ENCODE measurements at places on chromosomes 2 and 18. TPM values are rescaled to one million over a fixed set of nuclear protein-coding genes. Genes with fewer than 3 reads are reported as not detected.

DNA sequence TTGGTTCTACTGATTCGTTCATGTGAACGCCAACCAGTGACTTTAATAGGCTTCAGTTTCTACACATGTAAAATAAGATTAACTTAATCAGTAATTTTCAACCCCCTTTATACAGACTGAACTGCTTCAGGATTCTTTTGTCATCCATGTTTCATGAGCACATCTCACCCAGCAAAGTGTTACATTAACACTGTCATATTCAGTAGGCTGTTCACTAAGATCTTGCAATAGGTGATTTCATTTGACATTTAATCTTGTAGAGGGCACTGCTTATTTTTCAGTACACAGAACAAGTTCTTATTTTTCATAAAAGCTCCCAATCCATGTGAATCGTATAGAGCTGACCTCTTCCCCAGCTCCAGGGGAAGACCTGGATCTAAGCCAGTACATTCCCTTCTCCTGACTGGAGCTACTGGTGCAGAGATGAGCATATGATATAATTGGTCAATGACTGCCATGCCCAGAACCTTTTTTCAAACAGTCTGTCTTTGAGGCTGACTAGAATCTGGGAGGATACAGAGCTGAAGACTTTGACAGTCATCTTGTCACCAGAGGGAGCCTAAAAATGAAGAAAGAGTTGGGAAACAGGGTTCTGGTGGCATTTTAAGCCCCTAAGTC, 72.2 kb upstream of the CHRNA1 start:
- peaks cover 3% of the 10 kb centered on the region for H3K27me3 ChIP-seq
- H3K4me1 ChIP-seq, result peaks cover 31% of the 10 kb centered on the region
- H3K36me3 ChIP-seq, result peaks cover 14% of the 10 kb centered on the region
- no peak for DNase-seq
- peak overlapping the region; percentile 95 for H3K27ac ChIP-seq

GRCh38 chr2:229342376-229342775, 71.3 kb upstream of the PID1 start:
- H3K27me3 ChIP-seq, result no peaks in the 10 kb centered on the region
- H3K4me1 ChIP-seq, result no peaks in the 10 kb centered on the region
- H3K27ac ChIP-seq, result no peak overlapping the region
- no peaks in the 10 kb centered on the region for H3K36me3 ChIP-seq

GALNT13 gene
- total RNA-seq, result not detected

ACMSD gene
- total RNA-seq, result not detected

DNA sequence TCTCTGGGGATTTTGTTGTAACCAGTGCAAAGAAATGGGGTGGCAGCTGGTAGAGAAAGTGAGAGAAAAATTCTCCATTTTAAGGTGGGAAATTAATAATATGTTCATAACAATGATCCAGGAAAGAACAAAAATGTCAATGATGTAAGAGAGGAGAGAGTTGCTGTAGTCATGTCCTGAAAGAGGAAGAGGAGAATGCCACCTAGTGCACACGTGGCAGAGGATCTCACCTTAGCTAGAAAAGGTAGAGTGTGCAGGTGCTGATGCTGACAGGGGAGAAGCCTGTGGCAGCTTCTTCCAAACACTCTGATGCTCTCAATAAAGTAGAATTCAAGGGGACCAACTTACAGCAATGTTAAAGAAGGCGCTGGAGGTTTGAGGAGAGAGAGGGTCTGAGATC, 282.9 kb upstream of the PKDCC start:
- peaks cover 2% of the 10 kb centered on the region for H3K27me3 ChIP-seq
- no peak overlapping the region for H3K27ac ChIP-seq
- H3K36me3 ChIP-seq, result no peaks in the 10 kb centered on the region
- no peaks in the 10 kb centered on the region for H3K4me1 ChIP-seq

GRCh38 chr2:200600549-200601225, 14.9 kb downstream of the AOX1 start:
- peaks cover 1% of the 10 kb centered on the region for H3K4me1 ChIP-seq
- H3K27ac ChIP-seq, result no peak overlapping the region
- H3K27me3 ChIP-seq, result peaks cover 18% of the 10 kb centered on the region
- H3K4me3 ChIP-seq, result no peak overlapping the region

GRCh38 chr2:158688721-158689120, 106.4 kb upstream of the DAPL1 start:
- no peaks in the 10 kb centered on the region for H3K36me3 ChIP-seq
- H3K27ac ChIP-seq, result no peak overlapping the region
- H3K4me1 ChIP-seq, result no peaks in the 10 kb centered on the region
- H3K4me3 ChIP-seq, result no peak overlapping the region
- H3K27me3 ChIP-seq, result peaks cover 2% of the 10 kb centered on the region
- no peak for DNase-seq

DNA sequence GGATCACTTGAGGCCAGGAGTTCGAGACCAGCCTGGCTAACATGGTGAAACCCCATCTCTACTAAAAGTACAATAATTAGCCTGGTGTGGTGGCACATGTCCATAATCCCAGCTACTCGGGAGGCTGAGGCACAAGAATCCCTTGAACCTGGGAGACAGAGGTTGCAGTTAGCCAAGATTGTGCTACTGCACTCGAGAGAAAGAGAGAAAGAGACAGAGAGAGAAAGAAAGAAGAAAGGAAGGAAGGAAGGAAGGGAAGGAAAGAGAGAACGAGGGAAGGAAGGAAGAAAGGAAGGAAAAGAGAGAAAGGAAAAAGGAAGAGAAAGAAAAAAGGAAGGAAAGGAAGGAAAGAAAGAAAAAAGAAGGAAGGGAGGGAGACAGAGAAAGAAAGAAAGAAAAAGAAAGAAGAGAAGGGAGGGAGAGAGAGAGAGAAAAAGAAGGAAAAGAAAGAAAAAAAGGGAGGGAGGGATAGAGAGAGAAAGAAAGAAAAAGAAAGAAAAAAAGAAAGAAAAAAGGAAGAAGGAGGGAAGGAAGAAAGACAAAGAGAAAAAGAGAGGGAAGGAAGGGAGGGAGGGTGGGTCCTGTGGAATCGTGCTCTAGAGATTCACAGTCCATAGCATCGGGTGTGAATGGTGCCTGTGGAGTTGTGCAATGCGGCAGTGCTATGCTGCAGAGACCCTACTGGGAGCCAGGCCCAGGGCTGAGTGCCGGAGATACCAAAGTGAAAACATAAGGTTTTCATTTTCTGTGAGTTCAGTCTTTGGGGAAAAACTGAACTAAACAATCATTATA, 4.6 kb upstream of the SDC1 start:
- no peaks in the 10 kb centered on the region for H3K36me3 ChIP-seq
- no peak overlapping the region for H3K4me3 ChIP-seq
- peaks cover 41% of the 10 kb centered on the region for H3K27me3 ChIP-seq
- no peak overlapping the region for H3K27ac ChIP-seq
- peaks cover 4% of the 10 kb centered on the region for H3K4me1 ChIP-seq

UPP2 gene
- not detected for total RNA-seq

GRCh38 chr18:26863122-26863879, 2.2 kb downstream of the AQP4 start:
- H3K27ac ChIP-seq, result no peak overlapping the region
- DNase-seq, result no peak
- H3K4me1 ChIP-seq, result peaks cover 2% of the 10 kb centered on the region
- no peak overlapping the region for H3K4me3 ChIP-seq
- no peaks in the 10 kb centered on the region for H3K36me3 ChIP-seq
- H3K27me3 ChIP-seq, result peaks cover 23% of the 10 kb centered on the region

GRCh38 chr2:65638443-65638842, 206.0 kb upstream of the SPRED2 start:
- no peak for DNase-seq
- no peak overlapping the region for H3K27ac ChIP-seq
- H3K27me3 ChIP-seq, result peaks cover 8% of the 10 kb centered on the region
- no peak overlapping the region for H3K4me3 ChIP-seq

- H3K4me1 ChIP-seq, result peaks cover 27% of the 10 kb centered on the region
- H3K4me3 ChIP-seq, result no peak overlapping the region
- DNase-seq, result no peak
- H3K27me3 ChIP-seq, result no peaks in the 10 kb centered on the region
- H3K27ac ChIP-seq, result peak overlapping the region; percentile 4
- peaks cover 36% of the 10 kb centered on the region for H3K36me3 ChIP-seq
These were observed 52.2 kb downstream of the CUL3 start for GRCh38 chr2:224532931-224533330.

DNA sequence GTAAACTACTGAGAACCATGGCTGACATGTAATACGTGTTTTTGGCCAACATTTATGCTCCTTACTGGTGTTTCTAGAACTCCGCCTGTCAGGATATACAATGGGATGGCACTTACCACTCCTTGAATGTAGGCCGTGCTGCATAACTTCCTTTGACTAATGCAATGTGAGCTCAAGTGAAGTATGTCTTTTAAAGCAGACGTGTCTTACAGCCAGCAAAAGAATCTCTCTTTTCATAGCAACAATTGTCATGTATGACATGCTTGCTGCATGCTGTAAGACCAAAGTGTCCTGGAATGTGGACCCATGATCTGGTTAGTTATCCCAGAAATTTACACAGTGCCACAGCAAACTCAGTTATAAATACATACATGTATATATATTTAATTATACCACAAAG, 1202.7 kb upstream of the PIK3C3 start:
- H3K27me3 ChIP-seq, result no peaks in the 10 kb centered on the region
- no peak overlapping the region for H3K27ac ChIP-seq
- no peak overlapping the region for H3K4me3 ChIP-seq
- no peaks in the 10 kb centered on the region for H3K36me3 ChIP-seq

DNA sequence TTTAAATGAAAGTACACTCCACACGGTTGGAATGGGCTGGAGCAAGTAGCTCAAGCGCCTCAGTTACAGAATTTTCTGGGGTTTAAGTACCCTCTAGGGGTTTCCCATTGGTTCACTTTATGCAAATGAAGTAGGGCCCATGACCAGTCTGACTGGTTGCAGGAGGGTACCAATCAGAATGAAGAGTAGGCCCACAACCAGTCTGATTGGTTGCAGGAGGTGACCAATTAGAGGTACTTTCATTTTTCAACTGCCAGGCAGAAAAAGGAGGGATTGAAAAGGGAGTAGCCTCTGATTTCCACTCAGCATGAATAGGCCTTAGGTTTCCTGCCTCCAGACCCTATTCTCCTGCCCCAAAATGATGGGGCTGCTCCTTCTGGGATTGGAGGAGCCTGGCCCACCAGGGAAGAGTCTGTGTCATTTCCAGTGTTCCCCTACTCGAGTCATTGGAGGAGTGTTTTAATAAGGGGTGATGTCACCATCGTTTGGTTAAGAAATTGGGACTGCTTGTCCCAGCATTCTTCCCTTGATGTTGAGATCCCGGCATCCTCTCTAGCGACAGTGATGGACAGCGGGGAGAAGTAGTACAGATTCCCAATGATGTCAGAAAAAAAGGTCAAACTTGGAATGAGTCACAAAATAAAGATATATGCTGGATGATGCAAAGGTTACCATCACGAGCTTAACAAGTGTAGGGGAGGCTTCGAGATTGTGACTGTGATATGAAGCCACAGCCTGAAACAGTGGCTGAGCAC, 210.4 kb downstream of the SH3BP4 start:
- no peaks in the 10 kb centered on the region for H3K36me3 ChIP-seq
- no peak for DNase-seq
- H3K27me3 ChIP-seq, result no peaks in the 10 kb centered on the region
- H3K27ac ChIP-seq, result no peak overlapping the region
- H3K4me3 ChIP-seq, result no peak overlapping the region
- H3K4me1 ChIP-seq, result no peaks in the 10 kb centered on the region

DNA sequence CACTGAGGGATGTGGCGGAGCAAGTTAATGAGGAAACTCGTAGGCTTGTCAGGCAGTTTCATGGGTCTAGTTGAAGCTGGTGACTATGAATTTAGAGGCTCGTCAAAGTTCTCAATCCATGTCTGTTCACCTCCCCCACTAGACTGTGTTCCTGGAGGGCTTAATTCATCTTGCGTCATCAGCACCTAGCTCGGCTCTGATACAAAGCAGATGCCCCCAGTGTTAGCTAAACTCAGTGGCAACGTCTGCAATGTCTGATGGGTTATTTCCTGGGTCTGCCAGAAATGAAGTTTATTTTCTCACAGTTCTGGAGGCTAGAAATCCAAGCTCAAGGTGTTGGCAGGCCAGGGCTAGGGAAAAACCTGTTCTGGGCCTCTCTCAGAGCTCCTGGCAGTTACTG, 140.6 kb downstream of the PID1 start:
- no peak overlapping the region for H3K4me3 ChIP-seq
- H3K27me3 ChIP-seq, result no peaks in the 10 kb centered on the region
- DNase-seq, result no peak
- H3K4me1 ChIP-seq, result no peaks in the 10 kb centered on the region
- H3K36me3 ChIP-seq, result no peaks in the 10 kb centered on the region

DNA sequence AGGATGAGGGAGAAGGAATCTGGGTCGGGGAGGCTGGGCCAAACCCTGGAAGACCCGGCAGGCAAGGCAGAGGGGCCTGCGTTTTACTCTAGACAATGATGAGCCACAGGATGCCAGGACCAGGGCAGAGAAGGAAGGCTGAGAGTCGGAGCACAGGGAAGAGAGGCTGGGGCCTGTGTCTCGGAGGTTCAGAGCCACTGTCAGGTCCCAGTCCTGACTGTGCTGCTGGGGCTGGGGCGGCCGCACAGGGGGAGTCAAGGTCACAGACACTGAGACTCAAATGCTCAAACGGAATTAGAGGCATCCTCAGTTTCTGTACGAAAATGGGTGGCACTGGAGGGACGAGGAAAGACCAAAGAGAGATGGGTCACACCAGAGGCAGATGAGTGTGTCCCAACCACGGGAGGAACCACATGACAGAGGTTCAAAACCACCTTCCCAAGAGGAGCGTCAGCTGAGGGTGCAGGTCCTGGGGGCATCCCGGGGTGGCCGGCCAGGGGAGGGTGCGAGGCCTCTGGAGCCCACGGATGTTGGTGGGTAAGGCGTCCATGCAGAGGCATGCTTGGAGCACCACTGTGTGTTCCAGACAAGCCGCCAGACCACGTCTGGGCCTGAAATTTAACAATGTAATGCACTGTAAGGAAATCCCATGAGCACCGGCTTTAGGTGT, 14.7 kb downstream of the HDAC4 start:
- H3K4me3 ChIP-seq, result no peak overlapping the region
- no peak for DNase-seq
- H3K27me3 ChIP-seq, result no peaks in the 10 kb centered on the region
- no peak overlapping the region for H3K27ac ChIP-seq

LIMS2 gene
- total RNA-seq, result 8.2 TPM

GRCh38 chr18:27887711-27888495, 289.0 kb downstream of the CDH2 start:
- no peaks in the 10 kb centered on the region for H3K4me1 ChIP-seq
- no peak overlapping the region for H3K27ac ChIP-seq
- no peaks in the 10 kb centered on the region for H3K27me3 ChIP-seq
- no peak for DNase-seq
- H3K4me3 ChIP-seq, result no peak overlapping the region

Measured in activated T-helper 2 cell treated with anti-CD3 and anti-CD28 coated beads, Interferon-gamma antibody, Interleukin-2, Interleukin-4, amounts not matched to agents 10 μg/mL and 5 μg/mL and 100 μg/mL, durations not matched to agents 14 hours and 24 hours and 36 hours (primary cell).